ENCODE measurements at places on chromosomes 1 and 21.

DNA sequence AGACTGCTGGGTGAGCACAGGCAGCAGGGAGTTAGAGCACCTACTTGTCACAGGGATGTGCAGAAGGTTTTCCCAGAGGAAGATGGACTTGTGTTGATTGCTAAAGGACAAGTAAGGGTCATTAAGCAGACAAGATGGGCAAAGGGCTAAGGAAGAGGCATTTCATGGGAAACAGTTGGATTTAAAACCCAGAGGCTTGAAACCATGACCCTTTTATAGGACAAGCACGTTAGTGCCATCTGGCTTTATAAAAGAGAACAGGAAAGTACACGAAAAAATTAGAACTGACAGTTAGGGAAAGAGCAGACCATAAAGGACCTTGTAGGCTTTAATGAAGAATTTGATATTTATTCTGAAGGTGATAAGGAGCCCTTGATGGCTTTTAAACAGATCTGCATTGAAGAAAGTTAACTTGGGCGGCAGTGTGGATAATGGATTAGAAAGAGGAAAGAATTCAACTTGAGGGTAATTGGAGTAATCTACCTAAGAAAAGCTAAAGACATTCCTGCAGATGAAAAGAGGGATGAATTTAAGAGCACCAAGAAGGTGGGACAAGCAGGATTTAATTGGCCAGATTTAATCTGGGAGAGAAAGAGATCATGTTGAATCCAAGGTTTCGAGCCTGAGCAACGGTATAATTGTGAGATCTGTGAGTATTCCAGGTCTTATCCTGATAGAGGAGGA is 68.6 kb downstream of the ZC3H11B start:
- DNase-seq: no peak

GRCh38 chr1:40879482-40880175 is 17.5 kb upstream of the CITED4 start:
- DNase-seq: no peak

DNA sequence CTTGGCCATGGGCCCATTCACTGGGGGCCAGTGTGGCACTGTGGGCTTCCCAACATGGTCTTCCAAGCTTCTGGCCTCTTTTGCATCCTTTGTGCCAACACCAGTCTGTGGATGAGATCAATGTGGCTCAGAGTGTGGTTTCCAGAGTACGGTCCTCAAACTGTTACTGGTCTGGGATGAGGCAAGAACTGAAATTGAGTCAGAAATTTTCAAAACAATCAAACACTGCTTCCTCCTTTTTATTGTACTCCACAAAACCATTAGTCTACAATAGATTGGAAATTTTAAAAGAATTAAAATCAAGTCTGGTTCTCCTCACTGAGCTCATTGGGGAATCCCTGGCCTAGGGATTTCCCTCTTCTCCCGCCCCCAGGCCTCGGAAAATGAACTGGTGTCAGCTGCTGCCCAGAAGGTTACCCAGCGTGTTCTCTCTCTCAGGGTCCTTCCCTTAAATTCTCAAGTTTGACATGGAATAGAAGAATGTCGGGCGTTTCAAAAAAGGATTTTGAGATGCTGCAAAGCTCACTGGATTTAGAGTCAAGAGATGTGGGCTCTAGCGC is 222.0 kb downstream of the SDCCAG8 start:
- DNase-seq: peak; percentile 80

- no peak for DNase-seq
Measured at GRCh38 chr1:57423135-57423655, 665 bp downstream of the DAB1 start.

DNA sequence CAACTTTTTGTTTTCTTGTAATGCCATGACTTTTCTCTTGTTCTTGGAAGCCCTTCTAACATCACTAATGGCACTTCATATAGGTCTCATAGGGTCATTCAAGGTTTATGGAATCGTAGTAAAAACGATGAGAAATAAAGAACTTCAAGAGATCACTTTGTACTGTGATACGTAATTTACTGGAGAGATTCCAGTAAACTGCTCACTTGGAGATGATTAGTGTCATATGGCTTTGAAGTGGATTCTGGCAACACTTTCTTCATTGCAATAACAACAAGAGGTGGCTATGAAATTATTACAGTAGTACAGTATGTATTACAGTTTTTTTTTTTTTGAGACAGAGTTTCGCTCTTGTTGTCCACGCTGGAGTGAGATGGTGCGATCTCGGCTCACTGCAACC is 103.4 kb downstream of the RUSC1 start:
- DNase-seq: no peak

GRCh38 chr1:243351337-243351736 is 95.5 kb downstream of the SDCCAG8 start:
- no peak for DNase-seq

DNA sequence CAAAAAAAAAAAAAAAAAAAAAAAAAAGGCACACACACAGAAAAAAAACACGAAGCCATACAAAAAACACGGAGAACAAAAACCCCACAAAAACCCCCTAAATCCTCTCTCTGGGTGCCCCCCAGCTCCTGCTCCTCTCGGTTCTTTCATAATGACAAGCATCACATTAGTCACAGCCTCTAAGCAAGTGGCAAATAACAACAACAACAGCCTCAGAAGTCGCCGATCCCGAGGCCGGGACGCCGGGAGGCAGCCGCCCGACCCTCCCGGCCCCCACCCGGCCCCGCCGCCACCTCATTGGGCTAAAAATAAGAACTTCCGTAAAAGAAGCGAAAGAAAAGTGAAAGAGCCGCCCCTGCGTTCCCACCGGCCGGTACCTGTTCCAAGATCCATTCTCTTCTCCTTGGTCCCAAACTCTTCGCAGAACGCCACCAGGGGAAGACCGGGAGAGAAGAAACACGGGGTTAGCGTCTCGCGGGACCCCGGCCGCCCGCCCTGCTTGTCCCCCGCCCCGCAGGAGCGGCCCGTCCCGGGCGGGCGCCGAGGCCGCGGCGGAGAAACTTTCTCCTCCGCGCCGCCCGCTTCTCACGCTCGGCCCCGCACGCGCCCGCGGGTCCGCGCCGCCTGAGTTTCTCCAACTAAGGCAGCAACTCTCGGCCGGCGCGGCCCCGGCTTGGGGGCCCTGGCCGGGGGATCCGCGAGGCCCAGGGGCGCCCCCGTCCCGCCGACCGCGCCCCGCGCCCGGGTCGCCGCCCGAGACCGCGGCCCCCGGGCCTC is 102.8 kb downstream of the CASZ1 start:
- DNase-seq: no peak

DNA sequence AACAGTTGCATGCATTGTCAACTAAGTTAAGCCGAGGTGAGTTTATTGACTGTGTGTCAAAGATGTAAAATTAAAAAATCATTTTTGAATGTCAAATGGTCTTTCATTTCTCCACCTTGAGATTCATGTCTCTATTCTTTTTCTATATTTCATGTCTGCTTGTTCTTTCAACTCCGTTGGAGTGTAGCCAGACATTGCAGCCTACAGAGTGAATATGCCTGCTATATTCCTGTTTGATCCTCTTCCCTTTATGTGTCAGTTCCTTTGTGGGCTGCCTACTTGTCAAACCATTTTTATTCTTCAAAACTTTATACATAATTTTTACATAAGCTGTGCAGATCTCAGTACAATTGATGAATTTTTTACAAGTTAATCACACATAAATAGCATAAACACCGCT is 1325.8 kb upstream of the PRMT6 start:
- DNase-seq: no peak

- DNase-seq: no peak
Measured at GRCh38 chr21:30164796-30165195, 1.8 kb downstream of the CLDN17 start.

- no peak for DNase-seq
Measured at GRCh38 chr1:203915811-203916210, 54.4 kb downstream of the SNRPE start.

Data from SIG-M5 (cell line).